ENCODE measurements at places on chromosomes 12 and 14.
A peak's percentile ranks its signal among the peaks of the same experiment; 100 is the strongest.

DNA sequence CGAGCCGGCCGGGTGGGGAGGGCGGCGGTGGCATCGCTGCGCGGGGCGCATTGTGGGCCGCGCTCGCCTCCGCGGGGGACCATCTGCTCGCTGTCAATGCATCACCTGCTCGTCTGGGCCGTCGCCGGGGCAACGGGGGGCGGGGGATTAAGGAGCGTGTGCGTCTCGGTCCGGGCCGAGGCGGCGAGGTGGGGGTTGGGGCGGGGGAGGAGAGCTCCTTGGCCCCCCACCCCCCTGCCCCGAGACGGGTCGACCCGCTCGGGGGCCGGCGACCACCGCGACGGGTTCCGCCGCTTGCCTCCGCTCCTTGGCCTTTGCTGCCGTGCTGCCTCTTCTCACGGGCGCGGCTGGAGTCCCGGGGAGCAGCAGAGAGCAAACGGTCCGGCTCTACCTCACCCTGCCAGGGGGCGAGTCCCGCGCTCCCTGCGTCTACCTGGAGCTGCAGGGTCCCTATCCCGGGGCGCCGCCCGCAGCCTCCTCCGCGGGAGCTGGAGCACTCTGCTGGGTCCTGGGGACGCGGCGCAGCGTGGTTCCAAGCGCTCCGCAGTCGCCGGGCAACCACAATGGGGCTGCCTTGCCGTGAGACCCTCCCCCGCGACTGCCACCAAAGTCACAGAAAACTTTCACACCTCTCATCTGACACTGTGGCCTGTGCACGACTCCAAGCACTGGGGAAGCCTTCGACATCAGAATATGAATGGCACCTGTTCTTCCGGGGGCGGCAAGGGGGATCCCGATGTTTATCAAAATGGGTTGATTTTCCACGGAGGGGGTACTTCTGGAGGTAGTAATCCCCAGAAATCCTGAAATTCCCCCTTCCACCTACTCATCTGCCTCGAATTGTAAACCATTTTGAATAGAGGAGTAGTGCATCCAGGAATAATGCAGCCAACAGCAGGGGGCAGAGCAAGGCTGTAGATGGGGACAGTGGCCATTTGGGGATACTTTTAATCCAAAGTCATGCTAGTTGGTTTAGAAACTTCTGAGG is at the start of gene C12orf42:
Gene C12orf42 (minus strand): TSS at position 500 of the 988 bp plus-strand sequence. CDS start 17,542 bp downstream, outside the sequence.
- DNase-seq, result peak; percentile 32

GRCh38 chr12:21542403-21542802 is 16.3 kb downstream of the SPX start:
- DNase-seq, result no peak

GRCh38 chr12:121724925-121725324 is 12.4 kb downstream of the TMEM120B start:
- DNase-seq, result no peak

DNA sequence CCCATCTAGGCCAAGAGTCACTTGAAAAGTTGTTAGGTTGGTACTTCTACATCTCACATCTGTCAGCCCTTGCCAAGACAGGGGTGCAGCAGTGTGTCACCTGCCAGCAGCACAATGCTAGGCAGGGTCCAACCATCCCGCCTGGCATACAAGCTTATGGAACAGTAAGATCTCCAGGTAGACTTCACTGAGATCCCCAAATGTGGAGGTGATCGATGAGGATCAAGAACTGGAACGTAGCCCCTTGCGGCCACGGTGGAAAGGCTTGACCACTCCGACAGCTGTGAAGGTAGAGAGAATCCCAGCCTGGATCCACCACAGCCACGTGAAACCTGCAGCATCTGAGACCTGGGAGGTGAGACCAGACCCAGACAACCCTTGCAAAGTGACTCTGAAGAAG is 696.0 kb upstream of the LMO3 start:
- no peak for DNase-seq

GRCh38 chr14:29820785-29821184 is 106.9 kb downstream of the PRKD1 start:
- no peak for DNase-seq

GRCh38 chr12:68746572-68747180 is 700 bp downstream of the SLC35E3 start:
- peak; percentile 8 for DNase-seq

GRCh38 chr12:78101946-78102635 is 271.4 kb downstream of the NAV3 start:
- DNase-seq, result no peak

- no peak for DNase-seq
Measured at GRCh38 chr14:96189281-96189711, 15.3 kb upstream of the BDKRB2 start.

DNA sequence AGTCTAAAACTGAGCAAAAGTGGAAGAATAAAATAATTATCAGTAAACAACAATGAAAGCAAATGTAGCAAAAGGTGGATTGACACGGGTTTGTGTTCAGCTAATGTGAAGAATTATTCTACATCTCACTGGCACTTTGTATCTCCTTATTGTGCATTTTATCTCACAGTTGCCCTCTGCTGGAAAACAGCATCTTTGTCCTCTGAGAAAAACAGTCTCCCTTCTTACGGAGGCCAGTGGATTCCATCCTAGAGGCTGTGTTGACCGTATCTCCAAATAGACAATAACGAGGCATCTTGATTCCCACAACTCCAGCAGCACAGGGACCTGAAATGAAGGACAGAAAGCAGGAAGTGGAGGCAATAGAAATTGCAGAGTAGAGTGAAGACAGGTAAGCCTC is 51.3 kb upstream of the PLBD1 start:
- DNase-seq, result no peak

- DNase-seq, result peak; percentile 27
Measured at GRCh38 chr12:50187084-50187900, 20.1 kb upstream of the CERS5 start.

- no peak for DNase-seq
Measured at GRCh38 chr12:83321971-83322370, 635.3 kb downstream of the TMTC2 start.

- DNase-seq, result peak; percentile 83
Measured at GRCh38 chr12:50400638-50401499, at the start of gene LARP4. Gene LARP4 (plus strand): TSS chr12:50400885. CDS start chr12:50401011, 126 bp downstream.

- DNase-seq, result no peak
Measured at GRCh38 chr12:41992692-41993215, 151.9 kb downstream of the GXYLT1 start.

GRCh38 chr14:78356391-78356790 is 186.2 kb downstream of the NRXN3 start:
- DNase-seq, result no peak

Data from activated CD4-positive, alpha-beta T cell treated with anti-CD3 and anti-CD28 coated beads for 24 hours (primary cell).